Stimulated activated CD8-positive, alpha-beta memory T cell treated with anti-CD3 and anti-CD28 coated beads, Interleukin-15, amount 100 ng/mL, for 48 hours (primary cell): ENCODE measurements at places on chromosomes 4 and X.

GRCh38 chr4:123871341-123871740 is 474.7 kb downstream of the SPRY1 start:
- no peak for DNase-seq

GRCh38 chr4:6029254-6029653 is 11.0 kb upstream of the C4orf50 start:
- DNase-seq, result no peak

DNA sequence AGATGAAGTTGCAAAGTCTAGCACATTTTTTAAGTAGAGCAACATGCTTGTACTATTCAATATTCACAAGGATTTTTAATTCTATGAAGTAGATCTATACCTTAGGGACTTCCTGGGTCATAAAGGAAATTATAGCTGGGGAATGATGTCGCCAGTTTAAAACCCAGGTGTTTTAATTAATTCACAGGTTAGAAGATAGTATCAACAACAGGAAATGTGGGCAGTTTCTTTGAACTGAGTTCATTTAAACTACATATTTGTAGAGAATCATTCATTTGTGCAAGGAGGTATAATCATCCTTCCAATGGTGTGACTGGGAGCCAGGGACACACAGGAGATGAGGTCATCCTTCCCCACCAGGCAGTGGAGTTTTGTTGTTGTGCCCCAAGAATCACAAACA is 181.3 kb upstream of the KLF3 start:
- no peak for DNase-seq

GRCh38 chr4:26574563-26574962 is 9.3 kb upstream of the TBC1D19 start:
- no peak for DNase-seq

GRCh38 chr4:89324671-89325070 is 17.1 kb upstream of the GPRIN3 start:
- no peak for DNase-seq

DNA sequence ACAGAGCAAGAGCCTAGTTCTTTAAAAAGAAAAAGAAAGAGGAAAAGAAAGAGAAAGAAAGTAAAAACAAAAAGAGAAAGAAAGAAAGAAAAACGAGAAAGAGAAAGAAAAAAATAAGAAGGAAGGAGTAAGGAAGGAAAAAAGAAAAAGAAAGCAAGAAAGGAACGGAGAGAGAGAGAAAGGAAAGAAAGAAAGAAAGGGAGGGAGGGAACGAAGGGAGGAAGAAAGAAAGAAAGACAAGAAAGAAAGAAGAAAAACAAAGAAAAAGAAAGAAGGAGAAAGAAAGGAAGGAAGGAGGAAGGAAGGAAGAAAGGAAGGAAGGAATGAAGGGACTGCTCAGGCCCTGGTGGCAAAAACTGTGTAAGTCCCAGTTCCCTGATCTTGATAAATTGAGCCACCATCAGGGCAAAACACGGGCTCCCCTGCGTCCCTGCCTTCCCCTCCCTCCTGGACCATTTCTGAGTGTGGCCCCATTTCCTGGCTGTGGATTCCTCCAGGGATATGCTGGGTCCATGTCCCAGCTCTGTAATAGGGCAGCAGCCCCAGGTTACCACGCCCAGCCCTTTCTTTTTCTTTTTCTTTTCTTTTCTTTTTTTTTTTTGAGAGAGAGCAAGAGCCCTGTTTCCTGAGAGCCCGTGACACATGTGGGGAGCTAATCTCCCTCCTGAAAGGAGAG is 44.8 kb downstream of the SHOX start:
- no peak for DNase-seq
